Hepatocyte (in vitro differentiated cells): ENCODE measurements at places on chromosomes 7 and 10.
A peak's percentile ranks its signal among the peaks of the same experiment; 100 is the strongest.

GRCh38 chr7:72292118-72292517 is 120.0 kb downstream of the CALN1 start:
- H3K27me3 ChIP-seq = no peaks in the 10 kb centered on the region
- no peak for DNase-seq
- H3K4me1 ChIP-seq = no peaks in the 10 kb centered on the region
- no peaks in the 10 kb centered on the region for H3K36me3 ChIP-seq
- H3K4me3 ChIP-seq = no peak overlapping the region

GRCh38 chr7:76123316-76123715 is 75.4 kb downstream of the MDH2 start:
- no peaks in the 10 kb centered on the region for H3K27me3 ChIP-seq
- DNase-seq = no peak
- no peak overlapping the region for H3K27ac ChIP-seq
- no peaks in the 10 kb centered on the region for H3K36me3 ChIP-seq
- no peaks in the 10 kb centered on the region for H3K4me1 ChIP-seq

- H3K36me3 ChIP-seq = no peaks in the 10 kb centered on the region
- no peak overlapping the region for H3K27ac ChIP-seq
- DNase-seq = no peak
- no peaks in the 10 kb centered on the region for H3K4me1 ChIP-seq
- no peaks in the 10 kb centered on the region for H3K27me3 ChIP-seq
Observed at GRCh38 chr7:52410032-52410431, 625.4 kb upstream of the POM121L12 start.

- H3K4me1 ChIP-seq = peaks cover 6% of the 10 kb centered on the region
- no peaks in the 10 kb centered on the region for H3K27me3 ChIP-seq
- peak overlapping the region; percentile 97 for H3K4me3 ChIP-seq
- no peak for DNase-seq
Observed at GRCh38 chr10:88881320-88881719, 1.3 kb downstream of the STAMBPL1 start.

DNA sequence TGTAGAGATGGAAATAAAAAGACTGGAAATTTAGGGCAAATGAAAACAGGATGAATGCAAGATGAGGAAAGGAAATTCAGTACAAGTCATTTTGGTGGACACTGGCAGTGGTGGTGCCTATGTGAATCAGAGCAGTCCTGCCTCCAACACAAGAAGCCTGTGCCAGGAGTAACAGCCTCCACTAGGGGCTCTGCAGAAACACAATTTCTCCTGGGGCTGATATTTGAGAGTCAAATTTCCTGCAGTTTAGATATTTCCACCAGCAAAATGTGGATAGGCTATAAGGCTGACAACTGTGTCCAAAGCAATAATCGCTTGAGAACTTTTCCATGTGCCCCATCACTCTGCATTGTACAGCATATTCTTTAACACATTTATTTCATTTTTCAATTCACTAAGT is 4.7 kb upstream of the PLXDC2 start:
- no peaks in the 10 kb centered on the region for H3K36me3 ChIP-seq
- H3K27ac ChIP-seq = no peak overlapping the region
- peaks cover 10% of the 10 kb centered on the region for H3K27me3 ChIP-seq
- no peaks in the 10 kb centered on the region for H3K4me1 ChIP-seq
- H3K4me3 ChIP-seq = no peak overlapping the region

GRCh38 chr10:85642082-85642420 is 724.5 kb downstream of the GRID1 start:
- H3K27me3 ChIP-seq = no peaks in the 10 kb centered on the region
- H3K4me1 ChIP-seq = peaks cover 21% of the 10 kb centered on the region
- H3K4me3 ChIP-seq = no peak overlapping the region
- no peak for DNase-seq

GRCh38 chr7:126720232-126720631 is 532.5 kb downstream of the GRM8 start:
- H3K27ac ChIP-seq = no peak overlapping the region
- H3K4me1 ChIP-seq = no peaks in the 10 kb centered on the region
- no peak overlapping the region for H3K4me3 ChIP-seq
- no peaks in the 10 kb centered on the region for H3K27me3 ChIP-seq

GRCh38 chr10:63922468-63923284 is 401.5 kb downstream of the REEP3 start:
- no peak for DNase-seq
- no peaks in the 10 kb centered on the region for H3K27me3 ChIP-seq
- H3K4me1 ChIP-seq = no peaks in the 10 kb centered on the region
- H3K27ac ChIP-seq = no peak overlapping the region
- no peak overlapping the region for H3K4me3 ChIP-seq

DNA sequence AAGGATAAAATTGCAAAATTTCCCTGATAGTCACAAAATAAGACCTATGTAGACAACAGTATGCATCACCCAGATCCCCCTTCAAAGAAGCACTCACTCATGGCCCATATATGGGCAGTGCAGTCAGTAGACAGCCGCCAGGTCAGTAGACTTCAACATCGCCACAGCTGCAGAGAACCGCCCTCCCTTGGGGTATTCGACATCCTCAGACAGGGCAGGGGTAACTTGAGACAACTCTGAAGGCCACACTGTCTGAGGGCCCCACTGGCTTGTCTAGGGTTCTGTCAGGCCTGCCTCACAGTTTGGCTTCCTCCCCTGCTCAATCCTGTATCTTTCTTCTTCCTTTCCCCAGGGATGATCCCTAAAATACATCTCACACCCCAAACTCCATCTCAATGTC is 172.3 kb downstream of the IMMP2L start:
- H3K4me1 ChIP-seq = peaks cover 6% of the 10 kb centered on the region
- no peak overlapping the region for H3K4me3 ChIP-seq
- H3K36me3 ChIP-seq = no peaks in the 10 kb centered on the region
- DNase-seq = no peak
- no peaks in the 10 kb centered on the region for H3K27me3 ChIP-seq
- no peak overlapping the region for H3K27ac ChIP-seq

DNA sequence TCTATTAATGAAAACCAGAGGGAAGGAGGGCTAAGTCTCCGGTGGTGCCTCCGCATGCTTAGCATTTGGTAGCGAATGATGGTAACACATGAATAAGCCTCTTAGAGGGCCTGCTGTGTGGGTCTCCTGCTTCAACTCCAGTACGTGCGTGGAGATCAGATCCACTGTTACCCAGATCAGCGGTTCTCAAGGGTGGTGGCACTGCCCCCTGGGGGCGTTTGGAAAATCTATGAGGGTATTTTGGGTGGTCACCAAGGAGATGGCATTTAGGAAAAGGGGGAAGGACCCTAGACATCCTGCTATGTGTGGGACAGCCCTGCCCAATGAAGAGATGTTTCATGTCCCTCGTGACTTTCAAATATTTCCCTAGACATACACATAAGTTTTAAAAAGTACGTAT is 57.1 kb upstream of the TM9SF3 start:
- DNase-seq = no peak
- H3K4me1 ChIP-seq = no peaks in the 10 kb centered on the region
- no peak overlapping the region for H3K27ac ChIP-seq
- H3K36me3 ChIP-seq = no peaks in the 10 kb centered on the region
- no peaks in the 10 kb centered on the region for H3K27me3 ChIP-seq

GRCh38 chr10:77905086-77905748 is 21.3 kb downstream of the DLG5 start:
- no peak overlapping the region for H3K4me3 ChIP-seq
- no peak for DNase-seq
- H3K27me3 ChIP-seq = no peaks in the 10 kb centered on the region
- H3K27ac ChIP-seq = no peak overlapping the region
- H3K4me1 ChIP-seq = peaks cover 32% of the 10 kb centered on the region

- no peak overlapping the region for H3K4me3 ChIP-seq
- peak; percentile 28 for DNase-seq
- H3K36me3 ChIP-seq = no peaks in the 10 kb centered on the region
- H3K27ac ChIP-seq = no peak overlapping the region
- no peaks in the 10 kb centered on the region for H3K4me1 ChIP-seq
Observed at GRCh38 chr10:111131168-111131799, 54.5 kb downstream of the ADRA2A start.

- no peak overlapping the region for H3K4me3 ChIP-seq
- H3K27ac ChIP-seq = peak overlapping the region; percentile 96
- DNase-seq = peak; percentile 6
- H3K27me3 ChIP-seq = no peaks in the 10 kb centered on the region
Observed at GRCh38 chr7:150403376-150404171, 24.4 kb downstream of the ZNF775 start.

- H3K4me3 ChIP-seq = no peak overlapping the region
- H3K27me3 ChIP-seq = peaks cover 29% of the 10 kb centered on the region
- no peak for DNase-seq
- no peak overlapping the region for H3K27ac ChIP-seq
- H3K4me1 ChIP-seq = peaks cover 4% of the 10 kb centered on the region
- no peaks in the 10 kb centered on the region for H3K36me3 ChIP-seq
Observed at GRCh38 chr10:117214401-117214800, 17.1 kb downstream of the KCNK18 start.

- no peak for DNase-seq
- H3K27ac ChIP-seq = no peak overlapping the region
- H3K4me3 ChIP-seq = no peak overlapping the region
- peaks cover 46% of the 10 kb centered on the region for H3K4me1 ChIP-seq
- no peaks in the 10 kb centered on the region for H3K27me3 ChIP-seq
- no peaks in the 10 kb centered on the region for H3K36me3 ChIP-seq
Observed at GRCh38 chr10:78533098-78533497, 499.4 kb downstream of the RPS24 start.

- H3K4me3 ChIP-seq = no peak overlapping the region
- H3K27me3 ChIP-seq = no peaks in the 10 kb centered on the region
- H3K36me3 ChIP-seq = no peaks in the 10 kb centered on the region
- DNase-seq = no peak
Observed at GRCh38 chr7:37411444-37412034, 37.1 kb downstream of the ELMO1 start.

- no peaks in the 10 kb centered on the region for H3K27me3 ChIP-seq
- peaks cover 15% of the 10 kb centered on the region for H3K4me1 ChIP-seq
- no peak overlapping the region for H3K4me3 ChIP-seq
Observed at GRCh38 chr7:101922631-101923601, 105.5 kb downstream of the CUX1 start.

- H3K4me1 ChIP-seq = no peaks in the 10 kb centered on the region
- no peaks in the 10 kb centered on the region for H3K36me3 ChIP-seq
- H3K27me3 ChIP-seq = no peaks in the 10 kb centered on the region
- no peak overlapping the region for H3K27ac ChIP-seq
- DNase-seq = no peak
Observed at GRCh38 chr10:4637657-4638056, 188.3 kb upstream of the AKR1E2 start.

DNA sequence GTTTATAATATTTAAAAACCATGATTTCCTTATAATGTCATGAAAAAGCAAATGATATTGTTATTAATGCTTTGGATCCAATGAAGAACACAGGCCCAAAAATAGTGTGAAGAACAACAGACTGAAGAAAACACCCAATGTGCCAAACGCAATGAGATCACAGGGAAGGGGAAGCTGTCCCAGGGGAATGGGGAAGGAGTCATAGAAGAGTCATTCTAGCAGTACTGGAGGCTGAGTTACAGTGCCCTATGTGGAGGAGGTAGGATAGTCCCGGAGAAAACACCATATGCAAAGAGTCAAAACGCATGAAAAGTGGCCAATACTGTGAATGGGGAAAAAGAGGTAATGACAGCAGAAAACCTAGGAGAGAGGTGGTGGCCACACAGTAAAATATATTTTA is 50.9 kb downstream of the TPK1 start:
- no peak for DNase-seq
- H3K4me3 ChIP-seq = no peak overlapping the region
- no peaks in the 10 kb centered on the region for H3K36me3 ChIP-seq
- H3K27ac ChIP-seq = no peak overlapping the region
- H3K27me3 ChIP-seq = no peaks in the 10 kb centered on the region
- no peaks in the 10 kb centered on the region for H3K4me1 ChIP-seq

DNA sequence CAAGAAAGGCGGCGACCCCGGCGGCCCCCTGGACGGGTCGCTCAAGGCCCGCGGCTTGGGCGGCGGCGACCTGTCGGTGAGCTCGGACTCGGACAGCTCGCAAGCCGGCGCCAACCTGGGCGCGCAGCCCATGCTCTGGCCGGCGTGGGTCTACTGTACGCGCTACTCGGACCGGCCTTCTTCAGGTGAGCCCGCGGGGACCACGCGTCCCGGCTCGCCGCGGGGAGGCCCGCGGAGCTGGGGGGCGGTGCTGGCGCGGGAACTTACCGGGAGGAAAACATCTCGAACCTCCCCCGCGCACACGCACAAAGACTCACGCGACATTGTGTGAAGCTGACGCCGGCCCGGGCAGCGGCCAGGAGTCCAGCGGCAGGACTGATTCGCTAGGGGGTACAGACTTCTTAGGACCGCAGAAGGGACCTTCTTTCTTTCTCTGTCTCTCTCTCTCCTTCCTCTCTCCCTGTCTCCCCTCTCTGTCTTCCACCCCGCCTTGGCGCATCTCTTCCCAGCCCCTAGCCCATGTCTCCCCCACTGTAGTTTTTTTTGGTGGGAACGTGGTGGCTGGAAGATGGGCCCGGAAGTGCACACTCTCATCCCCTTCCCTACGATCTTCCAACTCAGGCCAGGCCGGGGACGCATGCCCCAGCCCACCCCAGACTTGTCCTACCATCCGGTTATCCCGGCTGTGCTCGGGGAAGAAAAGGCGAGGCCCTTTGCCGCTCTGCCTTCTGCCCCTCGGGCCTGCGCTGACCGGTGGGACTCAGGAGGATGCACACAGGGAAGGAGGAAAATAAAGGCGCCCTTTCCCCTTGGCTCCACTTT is 1.2 kb downstream of the EN2 start:
- H3K27ac ChIP-seq = no peak overlapping the region
- H3K36me3 ChIP-seq = no peaks in the 10 kb centered on the region
- H3K4me1 ChIP-seq = peaks cover 18% of the 10 kb centered on the region
- no peak overlapping the region for H3K4me3 ChIP-seq
- no peak for DNase-seq

DNA sequence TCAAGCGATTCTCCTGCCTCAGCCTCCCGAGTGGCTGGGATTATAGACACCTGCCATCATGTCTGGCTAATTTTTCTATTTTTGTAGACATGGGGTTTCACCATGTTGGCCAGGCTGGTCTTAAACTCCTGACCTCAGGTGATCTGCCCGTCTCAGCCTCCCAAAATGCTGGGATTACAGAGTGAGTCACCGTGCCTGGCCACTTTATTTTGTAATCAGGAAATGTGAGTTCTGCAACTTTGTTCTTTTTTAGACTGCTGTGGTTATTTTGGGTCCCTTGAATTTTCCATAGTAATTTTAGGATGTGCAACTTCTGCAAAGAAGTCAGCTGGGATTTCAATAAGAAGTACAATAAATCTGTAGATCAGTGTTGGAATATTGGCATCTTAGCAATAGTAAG is 96.8 kb downstream of the CYTH3 start:
- H3K4me1 ChIP-seq = no peaks in the 10 kb centered on the region
- H3K36me3 ChIP-seq = no peaks in the 10 kb centered on the region
- no peak overlapping the region for H3K4me3 ChIP-seq
- H3K27ac ChIP-seq = no peak overlapping the region

DNA sequence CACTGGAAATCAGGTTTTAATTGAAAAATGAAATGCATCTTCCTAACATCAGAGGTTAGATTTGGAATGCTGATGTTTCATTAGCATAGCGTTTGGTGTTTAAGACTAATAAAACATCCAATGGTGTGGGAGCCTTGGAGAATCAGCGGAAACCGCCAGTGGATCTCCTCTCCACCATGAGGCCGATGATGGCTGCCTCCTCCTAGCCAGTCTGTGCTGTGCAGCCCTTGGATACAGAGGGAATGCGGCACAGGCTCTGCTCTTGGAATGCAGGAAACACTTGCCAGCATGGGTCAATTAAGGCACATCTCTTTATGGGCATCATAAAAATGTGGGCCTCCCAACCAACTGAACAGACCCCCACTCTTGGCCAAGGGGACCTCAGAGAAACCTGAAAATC is 259.9 kb downstream of the GLRX3 start:
- no peaks in the 10 kb centered on the region for H3K36me3 ChIP-seq
- DNase-seq = no peak
- no peak overlapping the region for H3K27ac ChIP-seq

GRCh38 chr7:70799841-70800405 is 332.0 kb upstream of the GALNT17 start:
- no peaks in the 10 kb centered on the region for H3K36me3 ChIP-seq
- no peaks in the 10 kb centered on the region for H3K4me1 ChIP-seq
- H3K27me3 ChIP-seq = no peaks in the 10 kb centered on the region
- no peak overlapping the region for H3K4me3 ChIP-seq
- no peak for DNase-seq
- no peak overlapping the region for H3K27ac ChIP-seq
